Non-pigmented ciliary epithelial cell (primary cell): ENCODE measurements at places on chromosomes 4 and X.

GRCh38 chr4:122624205-122624604 is 3.3 kb upstream of the IL21 start:
- DNase-seq, result no peak

- DNase-seq, result no peak
Observed at GRCh38 chrX:17579026-17579425, 158.3 kb upstream of the SCML1 start.

DNA sequence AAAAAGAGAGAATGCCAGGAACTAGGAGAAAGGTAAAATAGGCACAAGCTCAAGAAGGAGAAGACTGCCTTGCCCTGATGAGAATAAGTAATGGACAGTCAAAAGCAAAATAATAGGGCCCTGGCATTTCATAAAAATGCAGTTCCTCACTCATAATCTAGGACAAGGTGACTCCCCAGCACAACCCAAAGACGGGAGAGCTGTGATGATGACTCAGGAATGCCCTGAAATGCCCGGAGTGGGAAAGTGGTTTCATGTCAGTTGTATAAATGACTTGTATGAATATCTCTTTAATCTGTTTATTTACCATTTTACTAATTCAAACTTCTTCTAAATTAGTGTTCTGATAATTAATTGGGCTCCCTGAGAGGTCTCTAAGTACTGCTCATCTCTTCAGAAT is 28.8 kb upstream of the SETD7 start:
- no peak for DNase-seq

GRCh38 chrX:121146059-121146628 is 98.7 kb downstream of the GLUD2 start:
- DNase-seq, result peak; percentile 3

DNA sequence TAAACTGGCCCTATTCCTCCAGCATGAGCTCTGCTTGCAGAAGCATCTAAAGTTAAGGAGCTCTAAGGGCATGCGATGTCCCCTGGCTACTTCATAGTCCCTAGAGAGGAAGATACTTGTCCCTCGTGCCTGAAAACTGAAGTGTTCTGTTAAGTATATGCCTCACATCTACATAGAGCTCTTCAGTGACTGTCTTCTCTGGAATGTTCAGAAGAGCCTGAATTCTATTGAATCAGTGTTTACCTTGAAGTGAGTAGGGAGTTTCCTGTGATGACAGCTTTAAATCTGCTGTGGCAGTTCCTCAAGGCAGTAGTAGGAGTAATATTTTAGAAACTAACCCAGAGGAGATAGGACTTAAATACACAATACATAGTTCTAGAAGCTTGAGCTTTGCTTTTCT is 111.2 kb downstream of the ZNF518B start:
- DNase-seq, result no peak

GRCh38 chrX:37509349-37509748 is 62.1 kb upstream of the LANCL3 start:
- no peak for DNase-seq

GRCh38 chrX:46381630-46382029 is 163.6 kb downstream of the ZNF674 start:
- DNase-seq, result no peak

DNA sequence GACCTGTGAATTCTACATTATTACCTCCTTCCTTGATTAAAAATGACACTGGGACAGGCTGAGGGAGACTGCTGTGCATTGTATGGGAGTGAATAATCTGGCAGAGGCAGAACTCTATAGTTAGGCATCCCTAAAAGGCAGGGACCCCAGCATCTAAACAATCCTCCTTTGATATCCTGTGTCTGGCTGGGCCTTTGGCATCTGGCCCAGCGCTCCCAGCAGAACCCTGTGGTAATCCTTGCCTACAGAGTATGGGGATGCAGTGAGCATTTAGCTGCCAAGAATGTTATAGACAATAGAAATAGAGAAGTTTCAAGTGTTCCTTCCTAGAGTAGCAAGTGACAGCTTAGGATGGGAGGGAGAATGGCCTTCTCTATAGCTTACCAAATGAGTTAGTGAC is 38.5 kb downstream of the ZCCHC12 start:
- DNase-seq, result no peak

DNA sequence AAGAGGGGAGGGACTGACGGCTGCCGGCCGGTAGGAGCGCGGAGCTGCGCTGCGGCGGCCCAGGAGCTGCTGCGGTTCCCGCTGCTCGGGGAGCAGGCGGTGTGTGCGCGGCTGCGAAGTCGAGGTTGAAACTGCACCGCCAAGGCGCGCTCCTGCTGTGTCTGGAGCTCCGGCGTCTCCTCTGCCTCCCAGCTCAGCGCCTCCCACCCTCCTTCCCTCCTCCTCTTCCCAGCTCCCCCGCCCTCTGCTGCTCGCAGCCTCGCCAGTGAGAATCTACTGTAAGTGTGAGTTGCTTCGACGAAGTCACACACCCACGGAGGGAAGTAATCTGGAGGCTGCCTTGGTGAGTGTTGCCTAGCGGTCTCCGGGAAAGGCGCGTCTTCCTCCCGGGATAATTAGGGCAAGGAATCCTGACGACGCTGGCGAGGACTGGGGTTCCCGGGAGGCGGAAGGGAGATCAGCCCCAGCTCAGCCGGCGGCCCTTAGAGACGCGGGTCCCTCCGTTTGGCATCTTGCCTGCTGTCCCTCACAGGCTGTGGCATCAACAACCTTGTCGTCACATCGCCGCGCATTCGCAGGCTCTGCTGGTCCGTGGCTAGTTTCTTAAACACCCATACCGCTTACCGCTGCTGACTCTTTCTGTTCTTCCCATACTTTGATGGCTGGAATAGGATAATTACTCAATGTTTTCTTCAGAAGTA is at the start of gene EPHA5:
Gene EPHA5, minus strand, starts transcription at position 159 of the 701 bp plus-strand sequence. CDS start 747 bp downstream, outside the sequence.
- DNase-seq, result peak; percentile 68

GRCh38 chrX:1425381-1425780 is 27.3 kb downstream of the ASMTL start:
- DNase-seq, result no peak

DNA sequence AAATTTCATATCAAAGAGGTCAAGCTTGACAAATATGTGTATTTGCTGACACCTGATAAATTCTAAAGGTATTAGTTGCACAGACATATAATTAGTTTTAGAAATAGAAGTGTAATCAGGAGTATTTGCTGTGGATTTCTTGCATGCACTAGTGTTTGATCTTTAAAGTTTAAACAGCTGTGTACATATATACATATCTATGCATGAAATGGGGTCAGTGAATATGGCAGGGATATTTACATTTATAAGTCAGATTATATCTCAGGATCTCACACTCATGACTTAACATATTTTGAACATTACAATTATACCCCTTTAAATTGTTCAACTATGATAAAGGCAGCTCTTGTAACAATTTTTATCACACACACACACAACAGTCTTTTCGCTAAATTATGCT is 547.4 kb upstream of the ACTRT1 start:
- no peak for DNase-seq

- DNase-seq, result no peak
Observed at GRCh38 chrX:111308039-111308438, 37.8 kb upstream of the CAPN6 start.

GRCh38 chr4:48667148-48667547 is 112.9 kb downstream of the FRYL start:
- DNase-seq, result no peak

GRCh38 chrX:17860811-17861488 is at the start of gene RAI2:
RAI2 (minus strand) TSS chrX:17861298; CDS start chrX:17802010, 59,288 bp downstream.
- no peak for DNase-seq

DNA sequence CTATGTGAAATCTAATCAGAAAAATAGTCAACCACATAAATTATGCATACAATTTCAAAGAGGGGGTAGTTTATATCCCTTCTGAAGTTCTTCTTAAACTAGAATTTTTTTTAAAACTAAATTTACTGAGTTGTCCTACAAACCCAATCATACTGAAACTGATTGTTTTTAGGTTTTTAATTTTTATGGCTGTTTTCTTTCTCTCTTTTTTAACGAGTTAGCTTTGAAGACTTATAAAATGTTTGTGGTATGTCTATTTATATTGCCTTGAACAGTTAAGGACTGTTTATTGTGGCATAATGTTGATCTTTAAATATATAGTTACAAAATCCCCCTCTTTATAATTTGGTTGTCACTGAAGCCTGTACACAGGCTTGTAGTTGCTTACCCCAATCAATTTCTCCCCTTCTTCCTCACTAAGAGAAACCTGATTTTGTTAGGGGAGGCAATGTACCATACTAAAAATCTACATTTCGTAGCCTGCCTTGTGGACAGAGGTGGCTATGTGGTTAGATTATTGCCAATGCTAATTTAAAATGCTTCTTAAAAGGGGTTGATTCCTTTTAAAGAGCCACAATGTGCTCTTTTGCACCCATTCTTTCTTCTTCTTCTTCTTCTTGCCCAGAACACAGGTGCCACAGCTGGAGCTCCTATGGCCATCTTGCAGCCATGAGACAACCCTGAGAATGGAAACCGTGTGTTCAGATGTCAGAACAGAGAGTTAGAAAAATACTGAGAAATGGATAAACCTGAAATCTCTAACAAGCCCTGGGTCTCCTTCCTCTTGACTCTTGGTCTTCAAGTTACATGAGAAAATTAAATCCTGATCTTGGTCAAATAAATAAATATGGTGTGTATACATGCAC is 102.7 kb upstream of the ZNF827 start:
- no peak for DNase-seq

DNA sequence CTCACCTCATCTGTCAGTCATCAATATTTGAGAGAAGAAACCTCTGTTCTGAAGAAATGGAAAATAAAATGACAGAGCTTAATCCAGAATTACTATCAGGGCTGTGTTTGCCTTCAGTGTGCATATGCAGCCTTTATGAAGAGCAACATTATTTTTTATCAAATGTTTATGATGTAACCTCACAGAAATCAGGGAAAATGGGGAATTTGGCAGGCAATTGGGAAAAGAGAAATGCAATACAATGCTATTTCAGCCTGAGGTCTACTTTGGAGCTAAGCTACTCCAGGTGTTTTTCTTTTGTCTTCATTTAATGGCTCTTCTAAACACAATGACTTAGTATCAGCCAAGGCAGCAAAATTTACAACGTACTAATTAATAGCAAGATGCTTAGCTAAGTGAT is 241.1 kb upstream of the TET2 start:
- DNase-seq, result no peak

GRCh38 chrX:15750611-15751154 is 12.6 kb downstream of the CA5B start:
- no peak for DNase-seq

GRCh38 chrX:11666952-11667685 is 1.4 kb upstream of the ARHGAP6 start:
- DNase-seq, result no peak

GRCh38 chr4:152417673-152418072 is 118.2 kb downstream of the FBXW7 start:
- DNase-seq, result no peak
